ENCODE measurements at places on chromosomes 5 and 9.

DNA sequence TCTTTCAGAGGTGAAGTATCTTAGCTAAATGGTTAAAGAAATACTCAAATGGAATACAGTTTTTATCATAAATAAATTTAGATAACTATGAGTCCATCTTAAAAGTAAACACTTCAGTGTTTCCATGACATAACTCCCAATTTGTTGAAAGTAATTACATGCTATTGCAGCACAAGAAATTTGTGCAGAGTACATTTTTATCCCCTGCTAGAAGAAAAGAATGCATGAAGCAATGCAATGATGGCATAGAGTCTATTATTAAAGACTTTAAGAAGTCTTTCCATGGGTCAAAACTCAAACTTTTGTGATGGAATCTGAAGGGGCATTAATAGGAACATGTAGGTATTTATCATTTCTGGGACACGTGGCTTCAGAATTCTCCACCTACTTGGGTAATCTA lies 106.6 kb upstream of the DPYSL3 start:
- no peak for DNase-seq

DNA sequence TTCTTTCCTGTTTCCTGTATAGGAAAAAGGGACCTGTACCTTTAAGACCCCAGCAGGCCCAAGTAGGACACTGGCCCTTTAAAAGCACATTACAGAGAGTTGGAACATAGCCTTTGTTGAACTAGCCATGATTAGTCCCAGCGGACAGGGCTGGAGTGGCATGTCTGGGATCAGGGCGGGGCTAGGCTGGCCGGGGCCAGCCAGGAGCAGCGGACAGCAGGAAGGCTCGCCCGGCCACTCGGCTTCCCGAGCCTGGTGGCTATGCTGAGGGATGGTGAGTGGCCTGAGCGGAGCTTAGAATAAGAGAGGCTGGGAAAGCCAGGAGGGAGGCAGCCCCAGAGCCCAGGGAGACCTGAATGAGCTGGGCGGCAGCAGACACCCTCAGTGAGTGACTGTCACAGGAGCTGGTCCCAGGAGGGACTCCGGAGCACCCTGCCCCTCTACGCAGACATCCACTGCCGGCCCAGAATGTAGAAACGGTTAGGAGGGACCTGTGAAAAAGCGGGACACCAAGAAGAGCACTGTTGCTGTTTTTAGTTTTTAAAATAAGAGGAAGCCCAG lies 92.1 kb downstream of the DAB2IP start:
- DNase-seq, result no peak

- DNase-seq, result no peak
Measured at GRCh38 chr5:132473019-132473531, 17.5 kb downstream of the IRF1 start.

DNA sequence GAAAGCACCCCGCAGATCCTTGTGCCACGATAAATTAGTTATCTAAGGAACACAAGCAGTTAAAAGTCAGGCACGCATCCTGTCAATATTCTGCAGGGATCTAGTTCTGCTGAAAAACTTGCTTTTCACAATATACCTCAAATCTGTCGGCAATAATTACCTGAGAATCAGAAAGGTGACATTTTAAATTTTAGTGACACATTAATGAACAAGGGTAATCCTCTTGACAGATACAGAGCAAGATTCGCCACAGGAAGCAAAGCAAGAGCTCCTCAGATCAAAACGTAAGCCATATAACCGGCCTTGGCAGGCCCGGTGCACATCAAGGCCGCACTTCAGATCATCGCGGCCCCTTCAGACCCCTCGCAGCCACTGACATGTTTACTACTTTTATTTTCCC lies 185.7 kb downstream of the ATPSCKMT start:
- no peak for DNase-seq

DNA sequence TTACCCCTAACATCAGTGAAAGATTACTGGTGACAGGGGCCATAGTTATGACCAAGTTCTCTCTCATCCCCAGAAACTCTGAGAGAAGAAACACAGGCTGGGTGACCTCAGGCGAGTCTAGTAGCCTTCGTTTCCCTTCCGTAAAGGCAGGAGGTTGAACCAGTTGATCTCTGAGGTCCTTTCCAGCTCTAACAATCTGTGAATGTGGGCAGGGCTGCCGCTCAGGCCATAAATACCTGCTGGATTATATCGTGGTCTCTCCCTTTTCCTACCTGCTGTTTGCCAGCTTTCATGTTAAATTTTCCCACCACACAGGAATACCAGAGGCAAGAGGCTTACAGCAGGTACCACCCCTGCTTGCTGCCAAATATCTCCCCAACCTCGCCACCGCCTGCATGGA lies 357.5 kb downstream of the SH3GL2 start:
- no peak for DNase-seq

DNA sequence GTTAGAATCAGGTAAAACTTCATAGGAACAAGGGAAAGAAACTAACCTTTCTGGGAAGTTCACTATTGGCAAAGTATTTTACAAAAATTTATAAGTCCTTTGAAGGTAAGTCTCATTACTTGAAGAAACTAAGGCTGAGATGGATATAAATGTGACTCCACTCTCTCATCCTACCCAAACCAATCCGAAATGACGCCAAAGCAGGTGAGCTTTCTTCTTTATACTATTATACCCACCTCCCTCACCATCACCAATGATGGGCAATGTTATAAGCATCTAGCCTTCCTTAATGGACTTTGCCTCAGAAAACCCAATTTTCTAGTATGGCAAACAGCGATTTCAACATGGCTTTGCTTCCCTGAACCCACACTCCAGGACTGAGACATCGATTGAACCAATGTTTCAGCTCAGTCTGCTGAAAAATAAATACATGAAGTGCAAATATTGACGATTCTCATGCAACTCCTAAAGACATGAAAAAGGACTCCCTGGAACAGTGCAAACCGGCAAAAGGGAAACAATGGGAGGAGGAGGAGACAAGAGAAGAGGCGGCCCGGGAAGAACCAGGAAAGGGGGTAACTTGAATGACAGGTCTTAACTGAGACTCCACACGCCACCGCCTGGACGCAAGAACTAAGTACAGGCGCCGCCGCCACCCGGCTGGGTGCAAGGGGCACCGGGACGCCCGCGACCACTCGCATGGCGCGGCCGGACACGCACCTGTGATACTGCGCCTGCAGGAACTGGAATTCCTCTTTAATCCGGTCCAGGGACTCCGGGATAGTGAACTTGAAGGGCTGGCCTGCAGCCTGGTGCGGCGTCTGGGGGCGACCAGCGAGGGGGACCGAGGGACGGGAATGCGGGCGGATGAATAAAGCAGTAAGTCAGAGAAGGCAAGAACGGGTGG lies 2.5 kb downstream of the TLE1 start:
- no peak for DNase-seq

- DNase-seq, result no peak
Measured at GRCh38 chr5:64074533-64074932, 91.1 kb upstream of the RNF180 start.

DNA sequence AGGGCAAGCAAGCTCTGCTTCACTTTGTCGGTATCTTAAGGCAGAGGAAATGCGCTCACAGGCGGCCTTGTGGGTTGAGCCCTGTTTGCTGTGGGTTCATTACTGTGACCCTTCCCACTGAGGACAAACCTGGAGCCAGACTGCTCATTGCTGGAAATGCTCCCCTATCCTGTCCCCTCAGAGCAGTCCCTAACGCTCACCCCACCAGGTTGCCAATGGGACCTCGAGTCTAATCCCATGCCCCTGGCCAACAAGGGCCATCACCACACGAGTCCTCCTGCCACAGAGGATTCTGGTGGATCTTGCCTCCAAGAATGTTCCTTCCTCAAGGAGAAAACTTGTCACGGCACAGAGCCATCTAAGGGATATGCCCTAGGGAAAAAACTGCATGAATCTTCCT lies 14.6 kb downstream of the IPPK start:
- DNase-seq, result no peak

DNA sequence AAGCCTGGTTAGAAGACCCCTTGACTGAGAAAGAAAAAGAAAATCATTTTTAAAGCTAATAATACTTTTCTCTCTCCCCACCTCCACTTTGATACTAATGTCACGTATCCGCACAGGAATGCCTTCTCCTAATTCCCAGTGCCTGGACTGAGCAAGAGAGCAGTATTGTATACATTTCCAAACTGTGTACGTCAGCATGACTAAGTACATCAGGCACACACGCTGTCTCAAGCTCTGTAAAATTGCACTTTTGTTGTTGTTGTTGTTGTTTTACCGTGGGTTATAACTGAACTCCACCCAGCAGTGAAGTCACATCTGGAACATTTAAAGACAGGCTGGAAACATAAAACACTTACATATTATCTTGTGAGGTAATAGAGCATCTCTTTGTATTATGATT lies 407.6 kb downstream of the DNAH5 start:
- DNase-seq, result no peak

DNA sequence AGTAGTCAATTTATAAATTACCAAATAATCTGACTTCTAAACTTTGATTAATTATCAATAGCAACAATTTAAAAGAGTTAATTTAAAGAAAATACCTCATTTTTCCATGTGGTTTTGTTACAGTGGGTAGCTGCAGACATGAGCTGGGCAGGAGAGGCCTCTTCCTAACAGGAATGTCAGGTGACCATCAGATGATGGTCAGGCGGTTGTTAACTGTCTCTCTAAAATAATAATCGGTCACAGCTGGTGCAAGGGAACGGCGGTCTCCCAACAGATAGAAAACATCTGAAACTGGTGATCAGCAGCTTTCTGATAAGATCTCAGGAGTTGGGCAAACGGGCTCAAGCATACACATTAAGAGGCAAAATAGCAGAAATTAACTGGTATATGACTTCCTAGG lies 342.7 kb upstream of the CYLC2 start:
- DNase-seq, result no peak

DNA sequence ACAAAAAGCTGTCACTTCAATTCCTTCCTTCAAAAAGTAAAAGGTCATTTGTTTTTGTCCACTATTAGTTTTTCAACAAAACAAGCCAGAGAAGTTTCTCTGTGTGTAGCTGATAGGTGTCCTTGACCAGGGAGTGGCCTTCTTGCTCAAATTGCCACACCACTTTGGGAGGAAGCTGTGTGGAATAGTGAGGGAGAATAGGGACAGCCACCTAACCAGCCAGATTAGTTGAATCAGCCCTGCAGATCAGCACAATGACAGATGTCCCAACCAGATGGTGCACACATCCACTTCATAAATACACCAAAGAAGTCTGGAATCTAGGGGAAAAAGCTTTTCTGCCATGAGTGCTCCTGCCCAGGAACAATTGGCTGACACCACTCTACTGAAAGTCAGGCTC lies 37.2 kb downstream of the NREP start:
- DNase-seq, result no peak

GRCh38 chr5:138538943-138539627 lies 4.0 kb downstream of the ETF1 start:
- DNase-seq, result no peak

- no peak for DNase-seq
Measured at GRCh38 chr9:108463932-108464606, 391.7 kb downstream of the ACTL7B start.

DNA sequence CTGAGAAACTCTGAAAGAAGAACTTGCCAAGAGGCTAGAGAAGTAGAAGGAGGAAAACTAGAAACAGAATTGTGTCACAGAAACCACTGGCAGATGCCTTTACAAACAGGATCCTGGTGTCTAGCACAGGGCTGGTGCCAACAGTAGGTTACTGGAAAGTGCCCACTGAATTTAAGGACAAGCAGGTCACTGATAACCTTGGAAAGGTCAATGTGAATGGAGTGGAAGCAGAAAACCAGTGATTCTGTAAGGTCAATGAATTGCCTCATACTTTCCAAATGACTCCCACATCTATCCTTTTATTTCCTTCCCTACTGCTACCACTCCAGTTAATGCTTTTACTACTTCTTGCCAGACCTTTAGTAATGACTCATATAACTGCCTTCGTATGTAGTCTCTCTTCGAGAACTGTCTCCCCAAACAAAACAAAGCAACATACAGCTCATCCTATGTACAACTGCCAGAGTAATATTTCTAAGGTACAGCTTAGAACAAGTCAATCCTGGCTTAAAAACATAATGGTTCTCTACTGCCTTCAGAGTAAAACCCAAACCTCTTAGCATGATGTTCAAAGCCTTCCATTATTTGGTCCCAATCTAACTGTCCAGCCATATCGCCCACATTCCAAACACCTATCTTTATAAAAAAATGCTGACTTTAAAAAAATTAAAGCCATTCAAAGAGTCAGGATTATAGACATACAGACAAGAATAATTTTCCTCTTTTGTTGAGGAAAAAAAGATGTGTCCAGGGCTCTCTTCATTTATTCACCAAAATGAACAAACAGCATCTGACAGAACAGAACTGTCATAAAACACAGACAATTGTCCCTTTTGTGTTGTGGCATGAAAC lies 52.5 kb downstream of the NR3C1 start:
- no peak for DNase-seq

- no peak for DNase-seq
Measured at GRCh38 chr9:100455470-100455869, 17.5 kb upstream of the TMEFF1 start.

DNA sequence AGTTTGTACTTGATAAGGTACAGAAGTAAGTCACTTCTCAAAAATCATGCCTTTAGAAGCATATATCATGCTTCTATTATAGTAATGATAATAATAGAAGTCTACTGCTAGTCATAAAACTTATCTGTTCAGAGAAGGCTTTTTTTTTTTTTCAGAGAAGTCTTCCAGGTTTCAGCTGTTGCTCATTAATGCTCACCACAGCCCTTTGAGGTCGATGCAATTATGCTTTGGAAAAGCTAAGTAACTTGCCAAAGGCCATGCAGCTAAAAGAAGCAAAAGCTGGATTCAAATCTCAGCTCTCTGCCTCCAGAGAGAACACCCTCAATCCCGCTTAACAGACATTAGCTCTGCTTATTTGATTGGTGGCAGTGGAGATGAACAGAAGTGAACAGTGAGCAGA lies 150.8 kb downstream of the DOCK8 start:
- no peak for DNase-seq

DNA sequence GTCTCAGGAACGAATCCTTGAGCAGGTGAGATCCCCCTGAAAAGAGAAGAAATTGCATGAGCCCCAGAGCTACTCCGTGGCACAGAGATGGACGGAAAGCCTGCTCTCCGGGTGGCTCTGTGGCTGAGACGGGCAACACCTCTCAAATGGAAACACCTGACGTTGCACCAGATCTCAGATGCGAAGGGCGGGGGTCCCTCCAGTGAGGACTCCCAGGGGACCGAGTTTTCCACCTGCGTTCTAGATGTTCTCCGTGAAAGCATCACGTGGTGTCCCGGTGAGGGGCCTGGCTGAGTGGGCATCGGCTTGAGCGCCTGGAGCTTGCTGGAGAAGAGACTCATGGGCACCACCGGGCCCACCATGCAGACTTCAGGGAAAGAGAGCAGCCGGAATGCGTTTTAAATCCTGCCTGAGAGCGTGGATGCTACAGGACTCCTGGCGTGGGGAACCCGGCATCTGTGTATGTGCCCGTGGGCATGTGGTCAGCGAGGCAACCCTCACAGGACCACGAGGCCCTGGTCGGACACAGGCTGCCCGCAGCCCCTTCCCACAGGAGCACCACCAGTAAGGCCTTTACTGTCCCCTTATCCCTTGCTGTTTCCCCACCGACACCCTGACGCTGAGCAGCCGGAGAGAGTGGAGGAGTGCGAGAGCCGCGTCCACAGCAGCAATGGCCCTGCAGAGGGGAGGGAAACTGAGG lies 378.4 kb upstream of the IRX4 start:
- DNase-seq, result no peak

- DNase-seq, result no peak
Measured at GRCh38 chr5:170752257-170753215, 31.0 kb upstream of the GABRP start.

Data from stimulated activated CD8-positive, alpha-beta memory T cell treated with anti-CD3 and anti-CD28 coated beads, Interleukin-15, amount 100 ng/mL, for 24 hours (primary cell).